ENCODE measurements at places on chromosomes 4 and X. TPM values are rescaled to one million over a fixed set of nuclear protein-coding genes. Genes with fewer than 3 reads are reported as not detected.

CFAP99 gene
- 0.64 TPM for polyA plus RNA-seq

SFRP2 gene
- 17.8 TPM for polyA plus RNA-seq

- no peak for DNase-seq
Measured at GRCh38 chrX:21905313-21905712, 35.2 kb upstream of the SMS start.

DNA sequence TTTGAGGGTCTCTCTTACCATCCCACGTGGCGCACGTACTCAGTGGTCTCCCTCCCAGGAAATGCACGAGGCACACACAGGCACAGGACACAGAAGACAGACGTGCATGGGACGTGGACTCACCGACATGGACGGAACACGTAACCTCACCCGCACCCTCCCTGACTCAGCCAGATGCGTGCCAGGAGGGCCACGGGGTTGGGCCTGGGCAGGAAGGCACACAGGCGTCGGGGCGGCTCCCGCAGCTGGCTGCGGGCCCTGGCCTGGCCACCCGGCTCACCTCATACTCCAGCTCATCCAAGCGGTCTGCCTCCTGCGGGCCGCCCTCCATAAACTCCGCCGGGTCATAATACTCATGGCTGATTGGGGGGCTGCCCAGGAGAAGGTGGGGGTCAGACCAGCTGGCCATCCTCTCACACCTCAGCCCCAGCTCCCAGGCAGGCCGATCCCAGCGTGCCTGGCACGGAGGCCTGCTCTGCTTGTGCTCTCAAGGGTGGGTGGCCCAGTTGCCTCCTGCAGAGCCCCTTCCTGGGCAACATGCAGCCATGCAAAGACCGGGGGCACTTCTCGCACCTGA, 12.6 kb downstream of the SSR4 start:
- no peak for DNase-seq

DNA sequence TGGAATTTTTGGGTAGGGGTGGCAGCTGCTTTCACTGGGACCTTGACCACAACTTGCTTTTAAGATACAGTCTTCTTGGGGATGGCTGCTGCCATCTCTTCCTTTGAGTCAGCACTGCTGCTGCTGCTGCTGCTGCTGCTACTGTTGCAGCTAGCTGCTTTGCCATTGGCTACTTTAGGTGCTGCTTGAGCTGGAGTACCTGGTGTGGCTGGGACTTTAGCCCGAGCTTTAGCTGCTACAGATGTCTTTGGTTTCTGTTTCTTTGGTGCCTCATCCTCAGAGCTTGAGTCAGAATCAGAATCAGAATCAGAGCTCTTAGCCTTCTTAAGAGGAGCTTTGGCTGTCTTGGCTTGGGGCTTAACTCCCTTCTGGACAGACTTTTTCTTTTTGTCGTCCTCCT, 52.2 kb downstream of the FAM9B start:
- DNase-seq, result no peak

GRCh38 chrX:106959901-106960300, 39.7 kb downstream of the CLDN2 start:
- no peak for DNase-seq

DNA sequence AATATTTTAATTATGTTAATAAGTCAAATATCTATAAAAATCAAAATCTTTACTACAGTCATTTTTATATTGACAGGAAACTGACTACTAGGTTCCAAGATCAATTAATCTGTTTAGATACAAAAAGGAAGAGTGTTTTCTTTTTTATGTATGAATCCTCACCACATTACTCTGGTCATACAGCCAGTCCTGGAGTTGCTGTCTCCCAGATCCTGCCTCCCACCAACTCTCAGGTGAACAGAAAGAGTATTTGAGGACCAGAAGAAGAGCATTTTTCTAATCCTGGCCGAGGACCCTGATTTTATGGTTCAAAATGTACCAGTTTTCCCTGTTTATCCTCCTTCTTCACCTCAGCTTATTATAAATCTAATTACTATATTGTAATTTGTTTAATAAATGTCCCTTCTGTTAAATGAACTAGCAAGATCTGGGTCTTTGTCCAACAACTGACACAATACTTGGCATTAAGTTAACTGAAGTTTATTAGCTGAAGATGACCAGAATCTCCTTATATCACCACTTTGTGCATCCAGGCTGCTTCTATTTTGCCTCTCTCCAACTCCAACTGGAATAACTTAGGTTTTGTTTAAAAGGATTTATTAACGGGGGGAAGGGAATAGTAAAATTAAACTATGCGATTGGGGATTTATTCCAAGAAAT, 224.4 kb upstream of the PCDH7 start:
- no peak for DNase-seq

DNA sequence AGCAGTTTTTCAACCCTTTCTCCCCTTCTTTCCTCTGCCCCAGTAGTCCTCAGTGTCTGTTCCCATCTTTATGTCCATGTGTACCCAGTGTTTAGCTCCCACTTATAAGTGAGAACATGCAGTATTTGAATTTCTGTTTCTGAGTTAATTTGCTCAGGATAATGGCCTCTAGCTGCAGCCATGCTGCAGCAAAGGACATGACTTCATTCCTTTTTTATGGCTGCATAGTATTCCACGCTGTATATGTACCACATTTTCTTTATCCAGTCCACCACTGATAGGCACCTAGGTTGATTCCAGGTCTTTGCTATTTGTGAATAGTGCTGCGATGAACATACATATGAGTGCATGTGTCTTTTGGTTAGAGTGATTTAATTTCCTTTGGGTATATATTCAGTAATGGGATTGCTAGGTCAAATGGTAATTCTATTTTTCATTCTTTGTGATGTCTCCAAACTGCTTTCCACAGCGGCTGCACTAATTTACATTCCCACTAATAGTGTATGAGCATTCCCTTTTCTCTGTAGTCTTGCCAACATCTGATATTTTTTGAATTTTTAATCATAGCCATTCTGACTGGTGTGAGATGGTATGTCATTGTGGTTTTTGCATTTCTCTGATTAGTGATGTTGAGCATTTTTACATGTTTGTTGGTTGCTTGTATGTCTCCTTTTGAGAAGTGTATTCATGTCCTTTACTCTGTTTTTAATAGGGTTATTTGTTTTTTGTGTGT, 54.6 kb upstream of the ANK2 start:
- DNase-seq, result no peak

Data from right renal pelvis (tissue), 4 donors.